HAP-1 (cell line): ENCODE measurements at places on chromosomes 3 and 15.
A peak's percentile ranks its signal among the peaks of the same experiment; 100 is the strongest.

- DNase-seq, result no peak
Observed at GRCh38 chr3:45143673-45144671, 2.2 kb downstream of the CDCP1 start.

DNA sequence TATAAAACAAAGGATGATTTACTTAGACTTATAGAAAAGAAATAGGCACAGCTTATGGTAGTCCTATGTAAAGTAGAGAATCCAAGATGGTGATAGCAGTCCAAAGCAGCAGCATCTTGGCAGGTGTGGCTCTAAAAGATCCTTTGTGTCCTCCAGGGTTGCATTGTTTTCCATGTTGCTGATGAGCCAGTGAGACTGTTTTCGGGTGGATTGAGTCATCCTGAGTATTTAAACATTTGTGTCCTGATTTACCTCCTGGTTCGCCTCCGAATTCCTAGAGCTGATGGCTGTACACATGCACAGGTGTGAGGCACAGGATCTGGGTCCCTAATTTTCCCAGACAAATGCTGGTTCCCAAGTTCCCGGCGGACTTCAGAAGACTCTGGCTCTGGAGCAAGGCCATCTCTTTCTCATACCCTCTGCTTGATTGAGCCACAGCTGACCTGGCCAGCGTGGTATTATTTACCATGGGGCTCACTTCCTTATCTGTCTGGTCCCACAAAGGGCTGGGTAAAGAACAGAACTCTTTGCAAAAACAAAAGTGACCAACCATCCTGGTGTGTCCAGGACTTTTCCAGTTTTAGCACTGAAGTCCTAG, 51.0 kb downstream of the ARNT2 start:
- DNase-seq, result no peak

GRCh38 chr15:40934457-40934856, 5.3 kb downstream of the DLL4 start:
- DNase-seq, result no peak

DNA sequence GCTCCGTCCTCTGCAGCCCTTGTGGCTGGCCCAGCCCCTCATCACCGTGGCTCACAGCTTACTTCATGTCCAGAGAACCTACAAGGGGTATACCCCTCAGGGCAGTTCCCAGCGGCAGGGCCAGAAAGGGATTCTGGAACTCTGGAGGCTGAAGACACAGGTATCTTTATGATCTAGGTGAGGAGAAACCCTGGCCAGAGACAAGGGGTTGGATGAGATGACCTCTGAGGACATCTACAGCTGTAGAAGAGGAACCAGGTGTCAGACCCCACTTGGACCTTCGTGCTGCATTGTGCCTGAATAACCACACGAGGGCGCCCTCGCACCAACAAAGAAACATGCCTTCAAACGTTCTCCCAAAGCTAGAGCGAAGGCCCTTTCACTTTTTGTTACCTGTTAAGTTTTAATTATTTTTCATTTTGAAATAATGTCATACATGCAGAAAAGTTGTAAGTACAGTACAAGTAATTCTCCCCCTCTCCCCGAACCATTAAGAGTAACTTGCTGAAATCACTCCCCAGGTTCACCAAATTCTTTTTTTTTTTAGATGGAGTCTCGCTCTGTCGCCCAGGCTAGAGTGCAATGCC, 118.7 kb upstream of the SMAD3 start:
- DNase-seq, result peak; percentile 87

- DNase-seq, result no peak
Observed at GRCh38 chr3:57805266-57805665, 49.2 kb downstream of the SLMAP start.

GRCh38 chr3:120780977-120781376, 38.4 kb downstream of the GTF2E1 start:
- no peak for DNase-seq

DNA sequence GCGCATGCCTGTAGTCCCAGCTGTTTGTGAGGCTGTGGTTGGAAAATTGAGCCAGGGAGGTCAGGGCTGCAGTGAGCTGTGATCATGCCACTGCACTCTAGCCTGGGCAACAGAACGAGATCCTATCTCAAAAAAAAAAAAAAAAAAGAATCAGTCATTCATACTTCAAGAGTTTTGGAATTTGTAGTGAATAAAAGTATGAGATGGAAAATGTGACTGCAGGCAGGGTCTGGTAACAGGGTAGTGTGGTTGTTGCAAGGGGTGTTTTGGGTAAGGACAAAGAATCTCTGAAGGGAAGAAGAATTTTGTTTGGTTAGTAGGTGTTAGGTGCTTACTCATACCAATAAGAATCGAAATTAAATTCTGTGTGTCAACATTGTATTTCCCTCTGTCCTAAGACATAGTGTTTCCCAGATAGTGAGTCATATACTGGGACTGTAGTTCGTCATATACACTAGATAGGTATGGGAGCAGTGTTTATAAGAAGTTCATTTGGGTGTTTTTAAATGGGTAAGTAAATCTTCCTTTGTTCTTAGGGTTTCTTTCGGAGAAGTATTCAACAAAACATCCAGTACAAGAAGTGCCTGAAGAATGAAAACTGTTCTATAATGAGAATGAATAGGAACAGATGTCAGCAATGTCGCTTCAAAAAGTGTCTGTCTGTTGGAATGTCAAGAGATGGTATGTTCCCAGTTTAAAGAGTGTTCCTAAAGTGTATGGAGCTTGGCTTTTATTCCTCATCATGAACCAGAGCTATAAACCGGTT, 14.2 kb downstream of the NR1D2 start:
- DNase-seq, result no peak

- no peak for DNase-seq
Observed at GRCh38 chr3:167521006-167521355, 47.1 kb upstream of the SERPINI2 start.

DNA sequence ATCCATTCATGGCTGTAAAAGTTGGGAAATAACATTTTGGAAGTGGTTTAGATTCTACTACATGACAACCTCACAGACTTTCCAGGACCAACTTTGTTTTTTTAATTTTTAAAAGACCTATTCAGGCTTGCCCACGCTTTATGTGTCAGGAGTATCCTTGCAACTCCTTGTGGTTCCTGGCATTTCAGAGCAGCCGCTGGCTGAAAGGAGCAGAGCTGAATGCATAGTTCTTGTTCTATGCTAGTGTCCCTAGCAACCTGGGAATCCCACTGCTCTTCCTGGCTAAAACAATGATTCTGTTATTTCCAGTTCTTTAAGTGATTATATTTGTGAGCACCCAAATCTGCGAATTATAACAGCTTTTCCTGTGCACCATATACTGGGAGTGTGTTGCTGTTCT, 34.9 kb downstream of the CP start:
- no peak for DNase-seq

DNA sequence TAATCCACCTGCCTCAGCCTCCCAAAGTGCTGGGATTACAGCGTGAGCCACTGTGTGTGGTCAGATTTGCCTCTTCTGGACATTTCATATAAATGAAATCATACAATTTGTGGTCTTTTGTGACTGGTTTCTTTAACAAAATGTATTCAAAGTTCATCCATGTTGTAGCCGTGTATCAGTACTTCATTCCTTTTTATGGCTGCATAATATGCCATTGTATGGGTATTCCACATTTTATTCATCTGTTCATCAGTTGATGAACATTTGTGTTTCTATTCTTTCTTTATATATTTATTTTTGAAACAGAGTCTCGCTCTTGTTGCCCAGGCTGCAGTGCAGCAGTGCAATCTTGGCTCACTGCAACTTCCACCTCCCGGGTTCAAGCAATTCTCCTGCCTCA, 25.8 kb downstream of the WDR76 start:
- no peak for DNase-seq

DNA sequence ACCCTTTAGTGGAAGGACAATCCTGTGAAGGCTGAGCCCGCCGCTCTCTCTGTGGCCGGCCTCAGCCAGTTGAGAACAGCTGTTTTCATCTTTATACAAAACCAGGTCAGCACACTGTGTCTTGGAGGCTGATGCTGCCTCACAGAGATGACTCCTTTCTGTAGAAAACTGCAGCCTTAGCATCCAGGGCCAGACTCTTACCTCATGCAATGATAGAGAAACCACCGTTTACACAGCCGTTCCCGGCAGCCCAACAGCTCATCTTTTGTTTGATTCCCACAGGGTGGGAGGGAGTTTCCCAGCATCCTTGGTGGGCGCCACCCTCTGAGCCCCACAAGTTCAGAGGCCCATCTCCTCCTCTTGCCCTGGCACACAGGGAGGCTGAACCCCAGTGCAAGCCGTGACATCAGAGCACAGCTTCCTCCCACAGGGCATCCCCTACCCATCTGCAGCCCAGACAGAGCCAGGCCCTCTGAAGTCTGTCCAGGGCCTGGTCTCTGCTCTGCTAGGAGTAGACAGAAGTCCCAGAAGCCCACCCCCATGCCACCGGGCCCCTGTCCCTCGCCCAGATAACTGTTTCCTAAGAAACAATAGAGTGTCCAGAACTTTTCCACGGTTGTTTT, 105.0 kb downstream of the LRRK1 start:
- no peak for DNase-seq
